ENCODE measurements at places on chromosomes 2 and 18.
A peak's percentile ranks its signal among the peaks of the same experiment; 100 is the strongest.

- DNase-seq = peak; percentile 69
These were observed 248.8 kb upstream of the SLC39A10 start for GRCh38 chr2:195408196-195408595.

DNA sequence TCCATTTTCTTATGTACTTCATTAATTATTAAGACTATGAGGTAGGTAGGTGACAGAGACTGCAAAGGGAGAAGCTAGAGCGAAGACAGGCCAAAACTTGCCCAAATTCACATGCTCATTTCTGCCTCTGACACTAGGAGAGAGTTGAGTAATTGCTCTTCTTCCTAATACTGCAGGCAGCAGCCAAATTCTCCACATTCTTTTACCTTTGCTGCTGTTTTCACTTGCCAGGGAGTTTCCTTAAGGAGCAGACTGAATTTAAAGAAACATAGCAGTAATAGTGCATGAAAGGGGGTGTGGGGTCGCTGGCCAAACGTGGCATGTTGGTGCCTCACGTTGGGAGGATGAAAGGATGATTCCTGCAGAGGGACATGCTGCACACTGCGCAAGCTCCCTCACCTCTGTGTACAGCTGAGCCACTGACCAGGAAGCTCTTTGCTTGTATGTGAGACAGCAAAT, 12.3 kb downstream of the CRIM1 start:
- no peak for DNase-seq

- DNase-seq = no peak
These were observed 19.9 kb downstream of the PTH2R start for GRCh38 chr2:208426412-208427045.

DNA sequence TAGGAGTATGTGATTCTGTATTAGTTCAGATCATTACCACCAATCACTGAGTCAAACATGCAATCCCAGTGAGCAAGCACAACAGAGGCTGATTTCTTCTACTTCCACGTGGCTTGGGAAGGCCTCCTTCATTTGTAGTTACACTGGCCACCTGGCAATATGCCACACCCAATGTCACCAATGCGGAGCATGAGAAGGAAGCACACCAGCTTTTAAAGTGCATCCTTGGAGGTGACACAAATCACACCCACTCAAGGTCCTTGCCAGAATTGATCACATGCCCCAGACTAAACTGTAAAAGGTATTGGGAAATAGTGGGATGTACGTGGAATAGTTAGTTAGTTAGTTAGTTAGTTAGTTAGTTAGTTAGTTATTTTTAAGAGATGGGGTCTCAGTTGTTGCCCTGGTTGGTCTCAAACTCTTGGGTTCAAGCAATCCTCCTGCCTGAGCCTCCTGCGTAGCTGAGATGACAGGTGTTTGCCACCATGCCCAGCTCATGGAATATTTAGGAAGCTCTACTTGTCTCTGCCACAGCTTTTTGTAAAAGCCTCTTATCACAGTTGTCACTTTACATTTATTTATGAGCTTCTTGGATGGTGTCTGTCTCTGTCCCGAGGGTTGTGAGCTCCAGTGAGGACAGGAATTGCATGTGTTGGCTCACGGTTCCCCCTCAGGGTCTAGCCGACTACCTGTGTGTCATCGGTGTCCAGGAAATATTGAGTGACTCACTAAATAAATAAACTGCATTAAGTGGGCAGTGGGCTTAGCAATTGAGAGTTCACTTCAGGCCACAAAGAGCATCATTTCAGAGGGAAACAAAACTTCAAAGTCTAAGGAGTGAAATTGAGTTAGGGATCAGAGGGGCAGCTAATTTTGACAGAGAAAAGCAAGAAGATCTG, 28.1 kb upstream of the CAB39 start:
- DNase-seq = no peak
